CD4-positive, alpha-beta T cell treated with Interleukin-6 for 4 hours (primary cell): ENCODE measurements at places on chromosomes 4 and X.

DNA sequence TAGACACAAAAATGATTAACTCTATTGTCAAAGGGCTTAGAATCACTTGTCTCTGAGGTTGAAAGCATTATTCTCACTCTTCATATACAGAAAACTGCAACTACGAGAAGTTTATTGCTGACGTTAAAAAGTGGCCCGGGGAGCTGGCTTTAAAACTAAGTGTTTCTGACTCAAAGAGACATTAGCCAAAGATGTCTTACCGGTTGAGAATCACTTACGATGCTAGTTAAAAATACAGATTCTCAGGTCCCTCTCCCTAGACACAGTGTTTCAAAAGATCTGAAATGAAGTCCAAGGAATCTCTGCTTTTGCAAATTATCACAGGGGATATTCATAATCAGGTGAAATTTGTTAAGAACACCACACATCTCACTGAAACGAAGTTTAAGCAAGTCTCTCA is 1.2 kb downstream of the GNPDA2 start:
- DNase-seq = no peak

DNA sequence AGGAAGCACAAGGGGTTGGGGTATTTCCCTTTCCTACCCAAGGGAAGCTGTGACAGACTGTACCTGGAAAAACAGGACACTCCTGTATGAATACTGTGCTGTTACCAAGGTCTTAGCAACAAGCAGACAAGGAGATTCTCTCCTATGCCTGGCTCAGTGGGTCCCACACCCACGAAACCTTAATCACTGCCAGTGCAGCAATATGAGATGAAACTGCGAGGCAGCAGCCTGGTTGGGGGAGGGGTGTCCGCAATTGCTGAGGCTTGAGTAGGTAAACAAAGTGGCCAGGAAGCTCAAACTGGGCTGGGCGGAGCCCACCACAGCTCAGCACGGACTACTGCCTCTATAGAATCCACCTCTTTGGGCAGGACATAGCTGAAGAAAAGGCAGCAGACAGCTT is 197.7 kb downstream of the INPP4B start:
- no peak for DNase-seq

DNA sequence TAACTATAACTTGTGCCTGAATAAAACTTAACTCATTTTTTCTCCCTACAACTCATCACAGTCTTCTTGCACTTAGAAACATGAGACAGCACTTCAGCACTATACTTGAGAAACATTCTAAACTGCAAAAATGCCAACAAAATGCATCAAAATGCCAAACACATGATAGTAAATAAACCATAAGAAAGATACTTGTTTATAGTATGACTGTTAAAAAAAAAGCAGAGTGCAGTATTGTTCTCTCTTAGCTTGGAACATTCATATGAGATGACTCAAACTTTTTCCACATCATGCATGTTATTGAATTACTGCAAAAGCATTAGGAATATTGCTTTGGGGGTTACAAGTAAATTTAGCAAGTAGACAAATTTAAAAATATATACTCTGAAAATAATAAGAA is 135.7 kb upstream of the ANXA10 start:
- no peak for DNase-seq

GRCh38 chrX:71514367-71515037 is 18.4 kb upstream of the OGT start:
- DNase-seq = peak; percentile 49

DNA sequence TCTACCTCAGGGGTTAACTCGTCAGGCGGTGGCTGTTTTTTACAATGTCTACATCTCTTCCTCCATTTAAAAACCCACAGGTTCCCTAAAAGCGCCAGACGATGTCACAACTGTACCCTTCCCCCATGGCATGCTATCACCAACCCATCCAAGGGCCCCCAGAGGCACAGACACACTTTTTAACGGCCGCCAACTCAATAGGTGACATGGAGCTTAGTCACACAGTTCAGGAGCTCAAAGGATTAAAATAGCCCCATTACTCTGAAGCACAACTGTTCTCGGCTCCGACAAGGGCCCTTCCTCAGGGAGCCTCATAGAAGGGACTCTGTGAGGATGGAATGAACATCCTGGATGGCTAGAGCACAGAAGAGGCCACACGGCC is 12.4 kb downstream of the SH3KBP1 start:
- peak; percentile 19 for DNase-seq
